Stimulated activated CD8-positive, alpha-beta memory T cell treated with anti-CD3 and anti-CD28 coated beads, Interleukin-4, amount 100 ng/mL, for 24 hours (primary cell): ENCODE measurements at places on chromosomes 3 and 15.
A peak's percentile ranks its signal among the peaks of the same experiment; 100 is the strongest.

- DNase-seq: no peak
Measured at GRCh38 chr3:157104928-157105652, 54.9 kb downstream of the CCNL1 start.

GRCh38 chr15:78640527-78641101 lies 396 bp downstream of the CHRNB4 start:
- DNase-seq: no peak

DNA sequence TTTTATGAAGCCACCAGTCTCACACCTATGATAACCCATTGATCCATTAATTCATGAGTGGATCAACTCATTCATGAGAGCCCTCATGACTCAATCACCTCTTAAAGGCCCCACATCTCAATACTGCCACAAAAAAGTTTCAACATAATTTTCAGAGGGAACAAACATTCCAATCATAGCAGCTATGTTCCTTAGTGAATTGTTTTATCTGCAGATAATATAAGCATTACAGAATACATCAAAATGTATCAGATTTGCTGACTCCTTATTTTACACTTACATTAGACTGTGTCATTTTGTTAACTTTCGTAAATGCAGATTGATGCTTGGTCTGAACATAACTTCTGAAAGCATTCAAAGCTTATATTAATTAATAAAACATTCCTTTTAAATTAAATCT lies 155.3 kb upstream of the MBNL1 start:
- no peak for DNase-seq

DNA sequence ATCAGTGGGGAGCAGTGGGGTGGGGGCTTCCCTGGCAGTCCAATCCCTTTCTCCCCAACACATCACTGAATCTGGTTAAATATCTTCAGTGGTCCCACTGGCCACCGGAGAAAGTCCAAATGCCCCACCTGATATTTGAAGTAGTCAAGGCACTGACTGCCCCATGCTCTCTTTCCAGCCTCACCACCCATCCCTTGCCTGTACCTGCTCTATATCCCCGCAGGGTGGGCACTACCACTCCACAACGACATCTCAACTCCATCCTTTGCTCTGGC lies 101.7 kb downstream of the DAPK2 start:
- DNase-seq: no peak

GRCh38 chr15:93031103-93031464 lies 57.9 kb downstream of the RGMA start:
- no peak for DNase-seq

- DNase-seq: no peak
Measured at GRCh38 chr3:62558549-62559112, 185.3 kb upstream of the FEZF2 start.

DNA sequence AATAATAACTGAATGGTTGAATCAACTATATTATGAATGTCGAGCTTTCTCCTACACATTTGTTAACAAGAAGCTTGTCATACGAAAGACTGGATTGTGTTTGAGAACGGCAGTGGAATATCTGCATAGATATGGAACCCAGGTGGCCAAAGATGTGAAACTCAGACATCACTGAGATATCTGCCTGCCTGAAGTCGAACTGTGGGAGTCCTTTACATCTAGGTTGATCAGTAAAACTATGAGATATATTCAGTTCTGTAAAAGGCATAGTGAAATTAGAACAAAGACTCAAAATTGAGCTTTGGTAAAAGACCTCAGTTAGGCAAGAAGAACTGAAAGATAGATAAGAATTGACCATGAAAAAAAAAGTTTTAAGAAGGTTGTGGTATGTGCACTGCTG lies 41.5 kb upstream of the TOP2B start:
- no peak for DNase-seq

GRCh38 chr15:88071141-88071540 lies 185.4 kb downstream of the NTRK3 start:
- DNase-seq: no peak

DNA sequence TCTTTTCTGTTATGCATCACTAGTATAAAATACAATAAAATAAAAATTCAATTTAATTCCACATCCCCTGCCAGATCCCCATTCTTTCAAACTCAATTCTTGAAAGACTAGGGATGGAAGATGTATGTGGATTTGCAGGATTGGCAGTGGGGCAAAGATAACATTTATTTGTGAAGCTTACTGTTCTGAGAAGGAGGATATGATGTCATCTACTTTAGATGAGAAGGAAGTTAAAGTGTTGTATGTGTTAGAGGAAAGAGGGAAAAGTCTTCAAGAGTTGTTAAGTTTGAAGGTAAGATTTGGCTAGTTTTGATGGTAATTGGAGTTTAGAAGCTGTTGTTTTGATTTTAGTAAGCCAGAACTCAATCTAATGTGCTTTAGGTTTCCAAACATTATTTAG lies 845.1 kb upstream of the NR2F2 start:
- no peak for DNase-seq

GRCh38 chr3:160883373-160883772 lies 127.3 kb downstream of the PPM1L start:
- no peak for DNase-seq

- no peak for DNase-seq
Measured at GRCh38 chr3:17844236-17844635, 101.8 kb upstream of the TBC1D5 start.

DNA sequence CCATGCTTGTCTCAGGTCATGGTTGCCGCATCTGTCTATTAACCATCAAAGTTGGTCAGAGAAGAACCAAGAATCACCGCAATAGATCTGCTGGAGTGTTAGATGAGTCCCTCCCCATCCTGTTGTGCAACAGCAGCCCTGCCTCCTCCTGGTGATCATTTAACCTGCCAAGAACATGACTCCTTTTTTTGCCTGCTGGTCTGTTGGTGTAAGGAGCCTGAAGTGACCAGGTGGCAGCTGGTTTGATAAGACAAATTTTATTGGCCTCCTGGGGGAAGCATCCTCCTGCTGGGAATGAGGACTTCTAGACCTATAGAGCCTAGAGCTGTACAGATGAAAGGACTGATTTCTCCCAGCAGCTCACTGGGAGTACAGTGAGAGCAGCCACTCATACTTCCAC lies 43.5 kb upstream of the RAF1 start:
- DNase-seq: no peak

DNA sequence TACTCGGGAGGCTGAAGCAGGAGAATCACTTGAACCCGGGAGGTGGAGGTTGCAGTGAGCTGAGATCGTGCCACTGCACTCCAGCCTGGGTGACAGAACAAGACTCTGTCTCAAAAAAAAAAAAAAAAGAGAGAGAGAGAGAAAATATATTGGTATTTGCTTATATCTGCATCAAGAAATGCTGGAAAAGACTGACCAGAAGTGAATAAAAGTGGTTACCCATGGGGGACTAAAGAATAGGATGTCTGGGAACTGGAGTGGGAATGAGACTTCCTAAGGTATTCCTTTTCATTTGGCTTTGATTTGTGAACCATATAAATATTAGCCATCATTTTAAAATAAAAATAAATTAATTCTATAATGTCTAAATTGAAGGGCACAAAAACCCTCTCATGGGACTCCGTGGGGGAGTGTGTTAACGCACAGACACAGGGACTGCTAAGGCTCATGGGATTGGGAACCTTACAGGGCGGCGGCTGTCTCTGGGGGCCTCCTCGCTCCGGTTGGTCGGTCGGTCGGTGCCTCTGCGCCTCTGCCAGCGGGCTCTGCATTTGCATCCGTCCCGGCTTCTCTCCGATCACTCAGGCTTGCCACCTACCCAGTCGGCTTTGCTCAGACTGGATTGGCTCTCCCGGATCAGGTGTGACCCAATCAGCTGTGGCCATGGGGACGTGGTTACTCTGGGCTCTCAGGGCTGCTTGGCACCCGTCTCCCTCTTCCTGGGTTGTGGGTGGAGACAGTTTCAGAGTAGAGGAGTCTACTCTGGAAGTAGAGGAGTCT lies 12.7 kb upstream of the TSPAN3 start:
- peak; percentile 27 for DNase-seq

DNA sequence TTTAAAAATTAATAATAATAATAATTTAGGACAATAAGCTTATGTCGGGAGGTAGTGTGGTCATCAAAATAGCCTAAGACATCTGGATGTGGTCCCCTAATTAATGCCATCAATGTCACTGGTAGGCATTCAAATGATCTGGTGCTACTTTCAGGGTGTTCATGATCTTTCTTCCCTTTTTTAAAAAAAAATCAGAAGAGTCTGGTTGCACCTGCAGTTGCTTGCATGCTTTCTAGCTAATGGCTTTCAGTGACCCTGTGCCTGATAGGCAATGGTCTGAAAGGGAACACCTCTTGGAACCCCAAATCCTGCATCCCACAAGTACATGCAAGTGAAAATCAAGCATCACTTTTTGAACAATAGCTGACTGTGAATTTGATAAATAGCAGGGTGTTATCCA lies 64.1 kb upstream of the KBTBD8 start:
- DNase-seq: no peak

GRCh38 chr15:75455982-75456531 lies 4.6 kb upstream of the SIN3A start:
- peak; percentile 29 for DNase-seq

- DNase-seq: no peak
Measured at GRCh38 chr3:181610973-181611265, 100.8 kb upstream of the SOX2 start.

- no peak for DNase-seq
Measured at GRCh38 chr15:80709542-80709941, 14.4 kb downstream of the ABHD17C start.

GRCh38 chr3:51145811-51146585 lies 239.1 kb upstream of the MANF start:
- no peak for DNase-seq

DNA sequence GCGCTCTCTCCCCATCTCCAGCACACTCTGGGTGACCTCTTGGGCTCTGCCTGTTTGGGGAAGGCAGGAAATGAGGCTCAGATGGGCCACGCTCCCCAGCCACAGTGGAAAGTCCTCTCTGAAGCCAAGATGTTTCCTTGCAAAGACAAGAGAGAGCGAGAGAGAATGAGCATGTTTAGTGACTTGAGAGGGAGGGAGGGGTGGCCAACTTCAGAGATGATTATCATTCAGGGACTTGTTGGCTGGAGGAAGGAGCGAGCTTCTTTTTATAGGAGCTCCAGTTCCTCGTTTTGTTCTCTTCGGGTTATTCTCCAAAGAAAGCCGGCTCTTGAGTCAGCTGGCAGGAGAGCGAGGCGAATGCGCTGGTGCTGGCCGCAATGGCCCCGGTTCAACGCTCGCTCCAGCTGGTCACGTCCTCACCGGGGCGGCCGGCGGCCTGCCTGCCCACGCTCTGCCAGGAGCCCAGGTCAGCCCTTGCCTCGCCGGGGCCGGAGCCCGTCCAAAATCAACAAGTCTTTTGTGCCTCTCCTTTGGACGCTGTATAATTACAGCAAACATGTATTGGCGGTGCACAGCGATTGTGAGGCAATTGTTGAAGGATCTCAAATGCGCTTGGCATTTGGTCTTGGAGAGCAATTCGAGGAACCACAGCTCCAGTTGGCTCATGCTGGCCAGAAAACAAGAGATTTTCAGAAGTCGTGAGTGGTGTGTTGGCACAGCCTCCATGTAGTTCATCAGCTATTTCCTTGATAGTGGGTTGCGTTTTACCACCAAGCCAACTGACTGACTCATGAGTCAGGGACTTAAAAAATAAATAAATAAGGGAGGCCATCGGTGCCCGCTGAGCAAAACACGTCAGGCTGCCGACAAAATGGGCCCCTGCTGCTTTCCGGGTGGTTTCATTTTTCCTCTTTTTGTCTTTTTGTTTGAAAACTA lies 288.6 kb downstream of the UACA start:
- no peak for DNase-seq

DNA sequence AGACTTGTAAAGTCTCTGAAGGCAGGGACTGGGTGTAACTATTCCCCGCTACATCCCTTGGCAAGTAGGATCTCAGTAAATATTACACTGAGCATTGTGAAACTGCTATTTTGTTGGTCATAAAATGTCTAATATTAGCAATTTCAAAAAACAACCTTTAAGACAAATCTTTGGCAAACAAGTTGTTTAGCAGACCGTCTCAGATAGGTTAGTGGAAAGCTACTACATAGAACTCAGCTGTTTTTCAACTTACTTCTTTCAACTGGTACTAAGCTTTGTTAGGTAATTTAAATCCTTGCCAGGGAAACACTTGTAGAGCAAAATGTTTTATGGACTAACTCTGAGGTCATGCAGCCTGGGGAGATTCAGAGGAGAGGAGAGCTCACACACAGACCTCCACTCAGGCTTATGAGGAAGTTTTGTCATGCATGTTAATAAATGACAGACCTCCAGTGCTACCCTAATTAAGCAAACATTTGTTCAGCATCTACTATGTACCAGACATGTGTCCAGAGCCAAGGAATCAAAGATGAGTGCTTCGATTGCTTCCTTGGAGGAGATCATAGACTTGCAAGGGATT lies 61.6 kb upstream of the STAC start:
- no peak for DNase-seq

DNA sequence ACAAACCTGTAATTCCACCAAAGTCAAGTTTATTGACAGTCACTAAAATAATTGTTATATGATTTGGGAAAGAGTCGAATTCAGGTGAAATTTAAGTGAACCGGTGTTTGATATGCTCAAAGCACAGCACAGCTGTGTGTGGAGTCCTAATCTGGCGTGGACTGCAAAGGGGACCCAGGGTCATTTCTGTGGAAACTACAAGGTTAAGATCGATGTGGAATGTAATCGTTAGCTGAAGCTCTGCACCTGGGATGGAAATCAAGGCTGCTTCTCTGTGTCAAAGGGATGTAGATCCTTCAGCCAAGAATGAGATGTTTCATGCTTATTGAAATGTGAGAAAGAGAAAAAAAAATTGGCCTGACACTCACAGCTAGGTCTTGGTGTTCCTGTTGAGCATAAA lies 1.6 kb upstream of the ELP6 start:
- no peak for DNase-seq

DNA sequence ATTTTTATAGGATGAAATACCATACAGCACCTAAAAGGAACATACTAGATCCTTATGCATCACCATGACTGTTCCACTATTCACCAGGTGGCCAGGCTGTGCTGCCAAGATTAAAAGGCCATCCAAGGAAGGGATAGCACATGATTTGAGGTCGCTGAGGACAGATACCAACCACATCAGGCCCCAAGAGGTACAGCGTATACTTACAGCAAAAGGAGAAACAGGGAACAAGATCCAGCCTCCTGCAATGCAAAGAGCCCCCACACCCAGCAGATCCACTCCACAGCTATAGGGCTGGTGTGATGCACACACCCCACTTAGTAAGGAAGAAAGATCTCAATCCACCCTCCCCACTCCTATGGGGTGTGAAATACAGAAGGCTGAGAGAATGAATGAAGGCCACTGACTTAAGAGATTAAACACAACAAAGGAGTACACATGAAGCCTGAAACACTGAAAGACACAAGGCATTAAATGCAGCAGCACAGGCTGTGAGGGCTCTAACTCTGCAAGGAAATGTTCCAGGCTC lies 32.0 kb upstream of the ZNF445 start:
- no peak for DNase-seq

- DNase-seq: no peak
Measured at GRCh38 chr15:58589047-58589446, 157.3 kb downstream of the LIPC start.

- no peak for DNase-seq
Measured at GRCh38 chr3:12138044-12138443, 20.7 kb downstream of the TIMP4 start.

GRCh38 chr3:173733029-173733652 lies 335.6 kb downstream of the NLGN1 start:
- DNase-seq: no peak

- no peak for DNase-seq
Measured at GRCh38 chr3:39327053-39327745, 2.3 kb upstream of the CCR8 start.
